H1 (cell line): ENCODE measurements at places on chromosomes 3 and 15. TPM values are rescaled to one million over a fixed set of nuclear protein-coding genes. Genes with fewer than 3 reads are reported as not detected.

DNA sequence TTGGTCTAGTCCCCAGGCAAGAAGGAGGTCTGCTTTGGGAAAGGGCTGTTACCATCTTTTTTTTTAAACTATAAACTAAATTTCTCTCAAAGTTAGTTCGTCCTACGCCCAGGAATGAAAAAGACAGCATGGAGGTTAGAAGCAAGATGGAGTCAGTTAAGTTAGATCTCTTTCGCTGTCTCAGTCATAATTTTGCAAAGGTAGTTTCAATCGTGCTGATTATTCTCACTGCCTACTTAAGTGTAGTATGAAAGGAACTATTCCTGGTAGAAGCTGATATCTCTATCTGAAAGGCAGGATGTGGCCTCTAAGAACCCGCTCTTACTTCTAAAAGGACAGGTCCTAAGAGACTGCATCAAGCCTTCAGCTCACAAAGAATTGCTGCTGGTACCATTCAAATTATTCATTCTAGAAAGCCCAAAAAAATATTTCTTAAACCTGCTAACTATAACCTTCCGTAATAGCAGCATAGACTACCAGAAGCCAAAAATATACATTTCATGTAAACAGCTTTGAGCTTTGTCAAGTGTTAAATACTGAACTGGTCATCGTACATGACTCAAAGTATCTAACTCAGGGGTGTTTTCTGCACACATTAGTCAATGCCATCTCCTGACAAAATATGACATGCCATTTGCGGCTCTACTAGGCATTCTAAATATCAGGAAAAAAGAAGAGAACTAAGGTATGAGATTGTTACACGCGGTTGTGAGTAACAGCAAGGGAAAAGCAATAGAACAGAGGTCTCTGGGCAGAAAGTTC is 96.0 kb upstream of the CCDC80 start:
- no peak overlapping the region for H3K27ac ChIP-seq
- H3K27me3 ChIP-seq, result no peaks in the 10 kb centered on the region

GRCh38 chr15:70517194-70517590 is 246.2 kb downstream of the UACA start:
- no peaks in the 10 kb centered on the region for H3K27me3 ChIP-seq
- DNase-seq, result no peak
- H3K4me3 ChIP-seq, result no peak overlapping the region
- H3K36me3 ChIP-seq, result no peaks in the 10 kb centered on the region

- no peaks in the 10 kb centered on the region for H3K27me3 ChIP-seq
- H3K27ac ChIP-seq, result no peak overlapping the region
- no peak for DNase-seq
- H3K36me3 ChIP-seq, result peaks cover 15% of the 10 kb centered on the region
- H3K4me3 ChIP-seq, result no peak overlapping the region
Observed at GRCh38 chr3:126348308-126348920, 8.8 kb downstream of the KLF15 start.

Gene ANKUB1
- total RNA-seq, result not detected in 2 replicates

DNA sequence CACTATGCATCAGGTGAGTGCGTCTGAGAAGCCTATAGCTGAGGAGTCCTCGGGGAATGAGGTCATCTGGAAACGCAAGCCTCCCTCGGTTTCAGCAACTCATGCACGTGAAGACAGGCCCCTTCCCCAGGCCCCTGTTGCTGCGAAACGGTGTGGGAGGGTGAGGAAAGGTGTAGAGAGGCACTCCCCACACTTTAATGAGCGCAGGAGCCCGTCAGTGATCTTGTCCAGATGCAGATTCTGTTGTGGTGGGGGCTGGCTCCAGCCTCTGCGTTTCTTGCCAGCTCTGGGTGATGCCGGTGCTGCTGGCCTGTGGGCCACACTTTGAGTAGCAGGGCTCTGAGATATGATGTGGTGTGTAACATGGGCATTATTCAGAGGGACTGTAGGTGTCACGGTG is 38.6 kb upstream of the LACTB start:
- H3K4me1 ChIP-seq, result peaks cover under 1% of the 10 kb centered on the region; the same call in 1 of the 2 replicates
- H3K27ac ChIP-seq, result no peak overlapping the region
- H3K36me3 ChIP-seq, result no peaks in the 10 kb centered on the region
- H3K4me3 ChIP-seq, result no peak overlapping the region
- DNase-seq, result no peak

- no peak for DNase-seq
- H3K27ac ChIP-seq, result no peak overlapping the region
- H3K27me3 ChIP-seq, result no peaks in the 10 kb centered on the region
Observed at GRCh38 chr3:21752749-21753347, 1.8 kb upstream of the ZNF385D start.

GRCh38 chr3:122362026-122362425 is 21.0 kb downstream of the MIX23 start:
- H3K36me3 ChIP-seq, result peaks cover 56% of the 10 kb centered on the region
- H3K27me3 ChIP-seq, result no peaks in the 10 kb centered on the region
- DNase-seq, result no peak
- H3K4me1 ChIP-seq, result no peaks in the 10 kb centered on the region

DNA sequence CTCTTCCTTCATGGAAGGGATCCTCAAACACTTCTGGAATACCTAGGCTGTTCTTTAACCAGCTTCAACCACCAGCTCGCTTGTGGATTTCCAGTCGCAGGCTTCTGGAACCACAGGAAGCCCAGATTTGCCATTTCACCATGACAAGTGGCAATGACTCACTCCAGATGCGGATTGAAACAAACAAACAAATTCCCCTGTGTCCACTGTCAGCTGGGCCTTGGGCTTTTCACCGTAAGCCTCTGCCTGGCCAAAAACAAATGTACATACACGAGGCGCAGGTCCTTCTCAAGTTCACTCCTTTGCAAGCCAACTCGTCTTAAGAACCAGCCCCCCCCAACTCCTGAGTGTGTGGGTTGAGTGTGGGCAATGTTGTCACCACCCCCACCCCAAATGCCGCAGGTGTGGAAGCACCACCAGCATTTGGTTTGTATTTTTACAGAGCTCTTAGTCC is 8.8 kb downstream of the BCL6 start:
- H3K36me3 ChIP-seq, result no peaks in the 10 kb centered on the region
- peaks cover 10% of the 10 kb centered on the region; the same call in 1 of the 2 replicates for H3K27me3 ChIP-seq
- no peak overlapping the region for H3K4me3 ChIP-seq
- H3K4me1 ChIP-seq, result peaks cover 12% of the 10 kb centered on the region
